ENCODE measurements at places on chromosomes 6 and 20.
A peak's percentile ranks its signal among the peaks of the same experiment; 100 is the strongest.

- DNase-seq = no peak
These were observed 167.9 kb upstream of the MCHR2 start for GRCh38 chr6:100161782-100162365.

GRCh38 chr6:152471456-152472265 lies 165.5 kb downstream of the SYNE1 start:
- DNase-seq = no peak

DNA sequence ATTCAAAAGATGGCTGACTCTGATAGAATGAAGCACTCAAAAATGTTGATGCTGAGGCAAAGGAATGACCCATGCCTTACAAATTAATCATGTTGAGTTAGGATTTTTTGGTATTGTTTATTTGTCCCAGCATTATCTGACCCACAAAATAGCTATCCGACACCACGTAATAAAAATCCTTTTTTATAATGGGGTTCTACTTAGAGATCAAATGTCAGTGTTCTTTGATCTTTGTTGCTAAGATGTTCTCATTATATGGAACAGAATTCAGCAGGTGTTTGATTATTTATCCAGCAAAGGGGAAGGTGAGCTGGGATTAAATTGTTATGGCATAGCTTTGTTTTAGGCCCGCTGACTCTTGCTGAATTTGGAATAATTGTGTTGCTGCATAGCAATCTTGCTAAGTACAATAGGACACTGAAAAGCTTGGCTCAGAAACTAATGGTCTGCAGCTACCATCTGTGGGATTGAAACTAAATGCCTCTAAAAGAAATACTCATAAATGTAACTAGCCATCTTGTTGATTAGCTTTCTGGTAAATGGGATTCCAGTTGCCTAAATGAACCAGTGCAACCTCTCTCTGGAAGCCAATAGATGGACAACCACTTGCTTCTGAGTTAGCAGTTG lies 180.2 kb upstream of the HDAC2 start:
- no peak for DNase-seq

DNA sequence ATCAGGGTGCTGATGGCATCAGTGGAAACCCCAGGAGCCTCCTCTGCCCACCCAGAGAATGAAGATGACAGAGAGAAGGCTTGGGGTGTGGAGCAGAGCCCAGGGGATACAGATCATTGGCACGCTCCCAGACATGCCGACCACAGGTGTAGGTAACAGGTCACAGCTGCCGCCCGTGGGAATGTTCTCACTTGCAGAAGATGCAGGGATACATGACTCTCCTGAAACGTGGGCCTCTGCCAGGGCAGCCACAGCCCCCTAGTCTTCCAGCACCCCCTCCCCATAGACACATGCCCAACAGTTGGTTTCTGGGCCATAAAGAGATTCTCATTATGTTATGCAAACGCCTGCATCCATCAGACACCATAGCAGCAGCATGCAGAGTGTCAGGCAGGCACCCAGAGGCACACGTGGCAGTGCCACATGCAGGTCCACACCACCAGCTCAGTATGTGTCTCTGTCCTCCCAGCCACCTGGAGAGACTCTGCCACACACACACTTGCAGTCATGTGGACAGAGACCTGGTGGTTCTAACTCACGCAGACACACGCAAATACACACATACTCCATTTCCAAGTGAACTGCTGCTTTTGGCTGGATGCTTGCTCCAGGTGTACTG lies 45.5 kb downstream of the LRFN2 start:
- no peak for DNase-seq

DNA sequence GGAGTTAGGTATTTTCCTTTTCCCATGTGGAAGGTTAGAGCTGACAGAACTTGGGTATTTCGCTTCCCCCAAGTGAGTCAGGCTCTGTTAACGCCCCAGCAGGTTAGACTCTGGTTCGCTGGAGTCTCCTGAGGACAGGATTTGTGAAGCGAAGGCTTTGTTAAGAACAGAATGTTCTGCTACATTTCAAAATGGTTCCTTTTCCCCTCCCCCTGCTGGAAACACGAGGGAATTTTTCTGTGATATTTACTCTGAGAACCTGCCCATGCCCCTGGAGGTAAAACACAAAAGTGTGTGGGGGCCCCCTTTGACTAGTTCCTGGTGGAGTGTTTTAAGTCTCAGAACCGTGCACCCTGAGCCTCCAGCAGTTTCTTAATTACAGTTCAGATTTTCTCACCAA lies 731.4 kb upstream of the CITED2 start:
- DNase-seq = no peak

GRCh38 chr6:167285077-167285770 lies 5.9 kb upstream of the UNC93A start:
- DNase-seq = no peak

GRCh38 chr20:23517719-23518118 lies 26.8 kb downstream of the CST8 start:
- DNase-seq = no peak

- DNase-seq = no peak
These were observed 10.9 kb downstream of the SPAG4 start for GRCh38 chr20:35626386-35627001.

GRCh38 chr20:51285684-51286083 lies 256.8 kb downstream of the NFATC2 start:
- no peak for DNase-seq

DNA sequence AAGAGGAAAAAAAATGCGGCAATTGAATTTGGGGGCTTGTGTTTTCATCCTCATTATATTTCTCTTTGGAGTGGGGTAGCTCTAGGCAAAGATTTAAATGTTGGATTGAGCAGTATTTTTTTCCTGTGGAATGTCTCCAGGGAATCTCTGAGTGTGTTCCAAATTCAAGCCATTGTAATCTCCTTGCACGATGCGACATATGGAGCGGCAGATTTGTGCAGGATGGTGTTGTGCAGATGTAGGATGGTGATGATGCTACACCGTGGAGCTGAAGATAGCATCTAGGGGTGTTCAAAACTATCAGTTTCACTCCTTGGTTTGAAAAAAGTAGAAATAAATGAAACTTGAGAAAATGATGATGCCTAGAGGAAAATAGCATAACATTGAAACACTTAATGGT lies 777.5 kb upstream of the EPHA7 start:
- no peak for DNase-seq

DNA sequence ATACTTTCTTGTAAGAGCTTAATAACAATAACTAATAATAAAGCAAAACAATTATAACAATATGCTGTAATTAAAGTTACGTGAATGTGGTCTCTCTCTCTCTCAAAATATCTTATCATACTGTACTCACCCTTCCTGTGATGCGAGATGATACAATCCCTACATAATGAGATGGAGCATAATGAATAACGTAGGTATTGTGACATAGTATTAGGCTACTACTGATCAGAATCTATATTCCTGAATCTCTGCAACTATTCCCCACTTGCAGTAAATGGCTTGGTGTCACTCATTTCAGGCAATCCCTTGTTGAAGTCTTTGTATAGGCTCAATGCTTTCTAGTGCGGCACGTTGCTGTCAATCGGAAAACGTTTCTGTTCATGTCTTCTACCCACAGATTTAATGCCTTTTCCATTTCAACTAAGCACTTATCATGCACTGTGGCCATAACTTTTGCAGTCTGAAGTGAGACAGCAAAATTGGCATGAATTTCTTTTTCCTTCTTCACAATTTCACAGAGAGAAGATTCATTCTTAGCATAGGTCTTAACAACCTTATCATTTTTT lies 32.3 kb downstream of the MOXD1 start:
- DNase-seq = no peak

GRCh38 chr6:90266905-90267621 lies 29.6 kb downstream of the BACH2 start:
- no peak for DNase-seq

- DNase-seq = no peak
These were observed 1956.6 kb upstream of the DEFB115 start for GRCh38 chr20:29300579-29301551.

- peak; percentile 82 for DNase-seq
These were observed 183.6 kb downstream of the PRL start for GRCh38 chr6:22113026-22113766.

DNA sequence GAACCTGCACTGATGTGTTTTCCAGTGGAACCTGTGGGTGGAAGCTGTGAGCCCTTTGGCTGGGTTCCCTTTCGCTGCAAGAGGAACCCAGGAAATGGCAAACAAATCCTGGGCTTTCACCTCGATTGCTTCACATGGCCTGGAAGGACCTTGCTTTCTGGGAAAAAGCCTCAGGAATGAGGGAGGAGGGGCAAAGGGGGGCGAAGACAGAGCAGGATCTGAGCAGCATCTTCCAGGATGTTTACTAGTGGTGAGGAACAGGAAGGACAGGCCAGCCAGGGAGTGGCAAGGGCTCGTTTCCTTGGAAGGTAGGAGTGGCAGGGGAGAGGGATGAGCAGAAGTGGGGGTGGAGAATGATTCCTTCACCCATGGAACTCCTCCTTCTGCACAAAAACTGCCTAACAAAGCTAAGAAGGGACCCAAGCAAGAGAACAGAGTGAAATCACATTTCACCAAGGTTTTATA lies 5.9 kb downstream of the SLC2A10 start:
- DNase-seq = peak; percentile 86

DNA sequence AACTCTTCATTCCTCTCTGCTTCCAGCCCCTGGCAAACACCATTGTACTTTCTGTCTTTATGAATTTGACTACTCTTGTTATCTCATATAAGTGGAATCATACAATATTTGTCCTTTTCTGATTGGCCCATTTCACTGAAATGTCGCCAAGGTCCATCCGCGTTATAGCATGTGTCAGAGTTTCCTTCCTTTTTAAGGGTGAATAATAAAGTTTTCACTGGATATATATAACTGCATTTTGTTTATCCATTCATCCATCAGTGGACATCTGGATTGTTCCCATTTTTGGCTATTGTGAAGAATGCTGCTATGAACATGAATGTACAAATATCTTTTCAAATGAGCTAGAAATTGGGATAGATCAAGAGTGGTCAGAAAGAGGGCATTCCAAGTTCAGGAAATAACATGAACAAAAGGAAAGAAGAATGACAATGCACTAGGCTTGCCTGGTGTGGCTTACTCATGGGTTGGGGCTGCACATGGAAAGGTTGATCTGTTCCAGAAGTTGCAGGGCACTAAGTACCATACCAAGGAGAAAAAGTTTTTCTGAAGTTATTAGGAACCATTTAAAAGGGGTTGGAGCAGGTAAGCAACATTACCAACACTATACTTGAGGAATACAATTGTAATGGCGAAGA lies 10.0 kb upstream of the L3MBTL3 start:
- DNase-seq = no peak

GRCh38 chr6:124470803-124471202 lies 491.4 kb upstream of the RNF217 start:
- DNase-seq = no peak

- no peak for DNase-seq
These were observed 137.9 kb downstream of the VEGFA start for GRCh38 chr6:43907789-43908472.

GRCh38 chr6:74253261-74253660 lies 557.3 kb downstream of the CD109 start:
- DNase-seq = no peak

GRCh38 chr20:50303573-50304500 lies 113.2 kb downstream of the CEBPB start:
- peak; percentile 80 for DNase-seq

GRCh38 chr6:49890988-49891387 lies 24.7 kb upstream of the CRISP1 start:
- DNase-seq = no peak

GRCh38 chr6:92648364-92649086 lies 770.8 kb downstream of the EPHA7 start:
- DNase-seq = no peak

DNA sequence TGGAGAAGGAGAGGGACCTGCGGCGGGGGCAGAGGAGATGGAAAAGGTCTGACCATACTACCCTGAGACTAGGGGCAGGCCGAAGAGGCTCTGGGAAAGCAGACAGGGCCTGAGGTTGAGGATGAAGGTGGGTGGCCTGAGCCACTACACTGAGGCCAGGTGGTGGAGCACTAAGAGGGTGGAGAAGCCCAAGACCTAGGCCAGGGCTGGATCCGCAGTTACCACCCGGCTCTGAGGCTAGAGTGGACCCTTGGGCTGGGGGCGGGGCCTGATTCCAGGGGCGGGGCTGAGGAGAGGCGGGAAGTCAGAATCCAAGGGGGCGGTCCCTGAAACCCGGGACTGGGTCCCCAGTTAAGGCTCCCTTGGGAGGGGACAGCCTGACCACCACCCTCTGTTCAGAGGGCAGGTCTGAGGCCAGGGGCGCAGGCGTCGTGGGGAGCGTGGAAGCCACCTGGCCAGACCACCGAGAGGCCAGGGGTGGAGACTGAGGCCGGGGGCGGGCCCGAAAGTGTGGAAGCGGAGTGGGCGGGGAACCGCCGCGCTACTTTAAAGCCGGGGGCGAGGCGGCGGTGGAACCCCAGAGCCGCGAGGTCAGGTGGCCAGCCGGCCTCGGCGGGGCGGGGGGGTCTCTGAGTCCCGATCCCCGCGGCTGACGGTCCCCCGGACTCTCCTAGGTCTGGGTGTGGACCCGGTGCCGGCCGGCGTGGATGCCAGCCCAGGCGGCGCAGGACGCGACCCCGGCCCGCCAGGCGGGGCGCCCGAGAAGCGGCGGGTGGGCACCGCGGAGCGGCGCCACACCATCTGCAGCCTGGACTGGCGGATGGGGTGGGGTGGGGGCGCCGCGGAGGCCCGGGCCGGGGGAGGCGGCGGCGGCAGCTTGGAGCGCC lies 8.3 kb downstream of the CCM2L start:
- no peak for DNase-seq

DNA sequence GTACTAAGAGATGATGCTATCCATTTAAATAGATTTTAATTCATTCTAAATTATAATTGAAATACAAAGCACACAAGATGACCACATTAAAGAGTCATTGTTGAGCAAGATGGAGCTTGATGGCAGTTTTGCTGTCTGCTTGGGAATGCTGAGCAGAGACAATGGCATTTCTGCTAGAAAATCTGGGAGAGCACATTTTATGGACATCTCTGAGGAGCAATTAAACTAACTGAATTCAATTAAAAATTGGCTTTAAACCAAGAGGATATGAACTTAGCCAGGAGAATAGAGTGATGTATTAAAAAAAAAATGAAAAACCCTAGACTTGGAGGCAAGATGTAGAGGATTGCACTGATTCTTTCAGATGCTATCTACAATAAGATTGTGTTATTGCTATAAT lies 19.1 kb upstream of the ADGRB3 start:
- DNase-seq = no peak

DNA sequence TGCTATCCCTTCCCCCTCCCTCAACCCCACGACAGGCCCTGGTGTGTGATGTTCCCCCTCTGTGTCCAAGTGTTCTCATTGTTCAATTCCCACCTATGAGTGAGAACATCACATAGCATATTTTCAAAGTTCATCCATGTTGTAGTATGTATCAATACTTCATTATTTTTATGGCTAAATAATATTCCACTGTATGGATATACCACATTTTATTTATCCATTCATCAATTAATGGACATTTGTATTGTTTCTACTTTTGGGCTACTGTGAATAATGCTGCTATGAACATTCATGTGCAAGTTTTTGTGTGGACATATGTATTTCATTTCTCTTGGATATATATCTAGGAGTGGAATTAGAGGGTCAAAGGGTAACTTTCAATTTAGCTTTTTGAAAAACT lies 58.7 kb upstream of the ARMC2 start:
- no peak for DNase-seq

- DNase-seq = no peak
These were observed 22.9 kb upstream of the TMEM170B start for GRCh38 chr6:11514672-11515071.
